ENCODE measurements at places on chromosomes 13 and 19.

DNA sequence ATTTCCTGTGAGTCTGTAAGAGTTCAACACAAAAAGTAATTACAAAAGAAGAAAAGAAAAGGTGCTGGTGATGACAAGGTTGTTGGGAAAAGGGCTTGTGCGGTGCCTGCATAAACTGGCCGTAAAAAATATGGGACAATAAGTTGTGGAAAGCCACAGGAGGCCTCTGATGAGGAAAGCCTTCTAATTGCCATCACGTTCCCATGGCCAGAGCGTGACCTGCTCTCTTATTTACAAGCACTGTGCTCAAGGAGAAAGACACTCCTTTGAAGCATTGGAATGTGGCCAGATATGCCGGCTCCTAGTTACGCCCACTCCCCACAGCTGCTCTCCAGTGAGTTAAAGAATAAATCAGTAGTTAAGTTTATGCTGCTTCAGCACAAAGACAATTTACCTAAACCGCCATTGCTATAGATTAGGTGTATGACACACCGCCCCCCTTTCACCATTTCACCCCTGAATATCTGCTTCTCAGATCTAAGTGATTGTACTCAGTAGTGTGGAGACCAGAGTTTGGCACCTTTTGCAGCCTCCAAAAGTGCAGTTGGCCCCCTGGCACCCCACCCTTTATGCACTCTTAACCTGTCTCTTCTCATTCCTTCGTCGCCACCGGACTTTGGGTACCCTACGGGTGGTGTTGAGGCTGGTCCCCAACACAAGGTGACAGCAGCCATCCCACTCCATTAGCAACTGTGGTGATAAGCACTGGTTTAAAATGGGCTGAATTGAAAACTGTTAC is 8.1 kb upstream of the PGLYRP1 start:
- DNase-seq = no peak

DNA sequence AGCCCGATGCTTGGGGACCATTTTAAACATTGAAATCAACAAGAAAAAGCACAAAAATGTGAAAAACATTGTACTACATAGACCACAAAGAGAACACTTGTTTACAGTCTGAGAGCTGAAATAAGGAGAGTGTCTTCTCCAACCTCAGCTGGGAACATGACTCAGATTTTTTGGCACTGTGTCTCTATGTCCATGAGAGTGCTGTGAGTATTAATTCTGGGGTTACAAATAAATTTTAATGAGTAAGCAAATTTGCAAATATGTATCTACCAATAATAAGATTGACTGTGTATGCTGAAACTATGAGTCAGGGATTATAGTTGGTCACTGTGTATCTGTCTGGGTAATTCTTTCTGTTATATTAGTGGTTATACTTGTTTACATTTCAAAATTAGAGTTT is 174.0 kb downstream of the DCT start:
- DNase-seq = peak; percentile 69

- no peak for DNase-seq
Measured at GRCh38 chr13:102940770-102941169, 94.9 kb downstream of the ERCC5 start.

GRCh38 chr13:45332036-45332830 is 8.8 kb downstream of the TPT1 start:
- peak; percentile 82 for DNase-seq

DNA sequence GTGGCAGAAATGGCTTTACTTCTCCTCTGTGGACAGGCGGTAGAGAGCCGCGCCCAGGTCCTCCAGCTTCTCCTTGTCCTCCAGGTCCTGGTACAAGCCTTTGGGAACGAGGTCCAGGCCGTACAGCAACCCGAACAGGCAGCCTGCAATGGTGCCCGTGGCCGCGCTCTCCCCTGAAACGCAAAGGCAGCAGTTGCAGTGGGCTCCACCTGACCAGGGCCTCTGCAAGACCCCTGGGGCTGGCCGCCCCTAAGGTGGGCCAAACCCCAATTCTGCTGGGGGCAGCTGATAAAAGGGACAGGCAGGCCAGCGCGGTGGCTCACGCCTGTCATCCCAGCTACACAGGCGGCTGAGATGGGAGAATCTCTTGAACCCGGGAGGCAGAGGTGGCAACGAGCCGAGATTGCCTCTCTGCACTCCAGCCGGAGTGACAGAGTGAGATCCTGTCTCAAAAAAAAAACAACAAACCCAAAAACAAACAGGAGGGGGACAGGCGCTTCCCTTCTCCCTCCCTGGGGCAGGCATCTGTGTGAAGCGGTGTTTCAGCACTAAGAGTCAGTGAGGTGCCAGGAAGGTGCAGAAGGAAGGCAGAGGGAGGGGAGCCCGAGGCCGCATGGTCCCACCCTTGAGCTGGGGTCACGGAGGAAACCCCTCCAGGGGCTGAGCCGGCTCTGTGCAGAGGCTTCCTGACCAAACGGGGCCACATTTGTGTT is 30.3 kb downstream of the ADPRHL1 start:
- DNase-seq = no peak

DNA sequence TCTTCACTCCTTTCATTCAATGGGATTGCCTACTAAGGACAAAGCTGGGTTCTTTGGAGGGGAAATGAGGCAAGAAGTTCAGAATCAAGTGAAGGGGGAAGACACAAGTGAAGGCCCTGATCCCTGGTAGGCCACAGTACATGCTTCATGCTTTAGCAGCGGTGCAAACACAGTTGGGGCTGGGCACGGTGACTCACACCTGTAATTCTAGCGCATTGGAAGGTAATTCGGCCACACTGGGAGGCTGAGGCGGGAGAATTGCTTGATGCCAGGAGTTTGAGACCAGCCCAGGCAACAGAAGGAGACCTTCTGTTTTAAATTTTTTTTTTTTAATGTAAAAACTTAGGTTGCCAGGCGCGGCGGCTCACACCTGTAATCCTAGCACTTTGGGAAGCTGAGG is 23.4 kb upstream of the GATAD2A start:
- no peak for DNase-seq

DNA sequence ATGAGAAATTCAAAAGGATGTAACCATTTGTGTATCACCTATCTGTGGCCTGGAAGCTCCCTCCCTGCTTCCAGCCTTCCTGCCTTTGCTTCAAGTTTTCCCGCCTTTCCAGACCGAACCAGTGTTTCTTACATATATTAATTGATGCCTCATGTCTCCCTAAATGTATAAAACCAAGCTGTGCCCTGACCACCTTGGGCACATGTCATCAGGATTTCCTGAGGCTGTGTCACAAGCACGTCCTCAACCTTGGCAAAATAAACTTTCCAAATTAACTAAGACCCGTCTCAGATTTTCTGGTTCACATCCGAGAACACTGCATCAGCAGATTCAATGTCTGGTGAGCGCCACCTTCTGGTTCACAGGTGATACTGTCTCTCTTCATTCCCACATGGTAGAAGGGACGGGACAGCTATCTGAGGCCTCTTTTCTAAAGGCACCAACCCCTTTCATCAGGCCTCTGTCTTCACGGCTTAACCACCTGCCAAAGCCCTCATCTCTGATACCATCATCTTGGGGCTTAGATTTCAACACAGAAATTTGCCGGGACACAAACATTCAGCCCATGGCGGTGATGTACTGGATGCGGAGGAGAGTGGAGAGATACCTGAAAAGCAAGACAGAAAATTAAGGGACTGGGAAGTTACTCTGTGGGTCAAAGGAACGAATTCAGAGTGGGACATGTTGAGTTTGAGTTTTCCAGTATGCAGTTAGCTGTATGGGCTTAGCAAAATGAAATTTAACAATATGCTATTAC is 58.7 kb upstream of the PABPC3 start:
- peak; percentile 64 for DNase-seq

DNA sequence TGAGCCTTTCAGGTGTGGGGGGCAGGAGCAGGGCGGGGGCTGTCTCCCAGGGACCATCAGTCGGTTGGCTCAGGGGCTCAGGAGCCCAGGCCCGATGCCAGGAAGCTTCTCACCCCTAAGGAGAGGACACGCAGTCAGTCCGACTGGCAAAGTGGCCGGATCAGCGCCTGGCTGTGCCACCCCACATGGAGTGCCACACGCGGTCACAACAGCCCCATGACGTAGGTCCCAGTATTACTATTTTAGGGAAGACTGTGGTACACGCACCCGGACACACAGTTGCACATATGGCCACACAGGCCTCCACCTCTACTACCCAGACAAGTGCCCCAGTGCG is 29.3 kb upstream of the GRTP1 start:
- no peak for DNase-seq

GRCh38 chr19:34838753-34839431 is 65.9 kb upstream of the ZNF599 start:
- DNase-seq = no peak

DNA sequence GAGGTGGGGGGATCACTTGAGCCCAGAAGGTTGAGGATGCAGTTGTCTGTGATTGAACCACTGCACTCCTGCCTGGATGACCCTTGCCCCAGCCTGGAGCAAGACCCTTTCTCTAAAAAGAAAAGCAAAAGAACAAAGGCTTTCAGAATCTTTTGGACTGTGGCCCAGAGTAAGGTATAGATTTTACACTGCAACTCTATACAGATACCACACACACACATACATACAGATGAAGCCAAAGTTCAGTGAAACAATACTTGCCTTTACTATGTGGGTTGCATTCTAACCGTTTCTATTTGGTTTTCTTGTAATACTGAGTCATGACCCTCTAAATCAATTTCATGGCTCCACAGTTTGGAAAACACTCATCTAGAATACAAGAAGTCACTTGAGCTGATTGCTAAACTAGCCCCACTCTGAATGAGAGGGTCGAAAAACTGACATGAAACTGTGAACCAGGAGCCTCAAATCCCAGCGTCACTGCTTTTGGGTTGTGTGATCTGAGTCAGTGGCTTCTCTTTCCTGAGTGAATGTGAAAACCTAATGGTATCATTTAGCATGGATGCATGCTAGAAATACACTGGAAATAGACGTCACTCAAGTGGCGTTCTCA is 756.1 kb downstream of the UQCRFS1 start:
- no peak for DNase-seq

DNA sequence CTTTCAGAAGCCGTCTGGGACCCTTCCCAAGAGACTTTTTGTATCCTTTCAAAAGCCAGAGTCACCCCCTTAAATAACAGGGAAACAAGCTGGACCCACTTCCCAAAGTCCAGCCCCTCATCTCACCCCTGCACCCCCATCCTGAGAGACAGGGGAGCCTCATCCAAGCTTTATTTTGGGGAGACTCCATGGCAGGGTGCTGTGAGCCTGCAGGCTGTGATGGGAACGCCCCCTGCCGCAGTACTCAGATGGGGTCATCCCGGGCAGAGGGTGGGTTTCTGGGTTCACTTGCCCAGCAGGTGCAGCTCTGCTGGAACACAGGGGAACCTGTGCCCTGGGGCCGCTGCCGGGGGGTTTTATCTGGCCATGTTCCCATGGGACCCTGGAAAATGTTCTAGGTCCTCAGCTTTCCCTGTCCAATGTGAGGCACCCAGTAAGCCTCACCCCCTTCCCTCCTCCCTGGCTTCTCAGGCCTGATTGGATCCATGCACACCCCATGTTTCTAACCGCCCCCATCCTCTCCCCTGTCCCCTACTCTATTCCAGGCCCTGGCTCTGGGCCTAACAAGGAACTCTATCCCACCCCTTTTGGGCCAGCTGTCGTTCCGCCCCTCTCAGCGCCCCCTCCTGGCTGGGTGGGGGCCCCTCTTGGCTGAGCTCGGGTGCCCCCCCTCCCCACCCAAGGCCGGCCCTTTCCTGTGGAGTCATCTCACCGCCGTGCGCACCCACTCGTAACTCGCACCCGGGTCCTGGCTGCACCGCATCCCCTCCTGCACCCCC is 1.0 kb downstream of the HIF3A start:
- DNase-seq = no peak

DNA sequence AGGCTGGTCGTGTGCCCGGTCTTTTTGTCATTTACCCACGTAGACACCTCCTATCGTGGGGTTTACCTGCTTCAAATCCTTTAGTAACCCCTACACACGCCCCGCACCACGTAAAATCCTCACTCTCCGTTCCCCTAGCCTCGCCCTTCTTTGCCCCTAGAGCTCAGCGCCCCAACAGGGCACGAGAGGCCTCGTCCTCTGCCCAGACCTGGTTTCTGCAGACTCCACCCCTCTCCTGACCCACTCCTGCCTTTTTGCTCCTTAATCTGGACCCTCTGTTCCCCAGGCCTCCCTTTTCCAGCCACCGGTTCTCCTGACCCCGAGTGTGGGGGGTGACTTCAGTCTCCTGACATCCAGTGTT is 412 bp downstream of the ZNF528 start:
- no peak for DNase-seq

Data from HFFc6 (cell line).